Putamen (tissue), 1 donor: ENCODE measurements at places on chromosomes 16 and 17.

DNA sequence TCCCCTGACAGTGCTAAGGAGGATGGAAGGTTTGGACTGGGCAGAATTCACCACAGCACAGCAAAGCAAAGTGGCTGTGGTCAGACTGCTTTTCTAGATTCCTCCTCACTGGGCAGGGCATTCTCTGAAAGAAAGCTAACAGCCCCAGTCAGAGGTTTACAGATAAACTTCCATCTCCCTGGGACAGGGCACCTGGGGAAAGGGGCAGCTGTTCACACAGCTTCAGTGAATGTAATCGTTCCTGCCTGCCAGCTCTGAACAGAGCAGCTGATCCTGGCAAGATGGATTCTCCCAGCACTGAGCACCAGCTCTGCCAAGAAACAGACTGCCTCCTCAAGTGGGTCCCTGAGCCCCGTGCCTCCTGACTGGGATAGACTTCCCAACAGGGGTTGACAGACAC is 42.4 kb upstream of the KIF2B start:
- DNase-seq: no peak

- no peak for DNase-seq
These were observed 28.4 kb downstream of the SBK1 start for GRCh38 chr16:28320741-28321140.

- DNase-seq: no peak
These were observed 331.2 kb downstream of the MAF start for GRCh38 chr16:79269211-79269863.

- DNase-seq: no peak
These were observed 169.4 kb downstream of the IRX5 start for GRCh38 chr16:55100100-55100499.

GRCh38 chr16:59296888-59297287 is 562.8 kb upstream of the GOT2 start:
- DNase-seq: no peak

DNA sequence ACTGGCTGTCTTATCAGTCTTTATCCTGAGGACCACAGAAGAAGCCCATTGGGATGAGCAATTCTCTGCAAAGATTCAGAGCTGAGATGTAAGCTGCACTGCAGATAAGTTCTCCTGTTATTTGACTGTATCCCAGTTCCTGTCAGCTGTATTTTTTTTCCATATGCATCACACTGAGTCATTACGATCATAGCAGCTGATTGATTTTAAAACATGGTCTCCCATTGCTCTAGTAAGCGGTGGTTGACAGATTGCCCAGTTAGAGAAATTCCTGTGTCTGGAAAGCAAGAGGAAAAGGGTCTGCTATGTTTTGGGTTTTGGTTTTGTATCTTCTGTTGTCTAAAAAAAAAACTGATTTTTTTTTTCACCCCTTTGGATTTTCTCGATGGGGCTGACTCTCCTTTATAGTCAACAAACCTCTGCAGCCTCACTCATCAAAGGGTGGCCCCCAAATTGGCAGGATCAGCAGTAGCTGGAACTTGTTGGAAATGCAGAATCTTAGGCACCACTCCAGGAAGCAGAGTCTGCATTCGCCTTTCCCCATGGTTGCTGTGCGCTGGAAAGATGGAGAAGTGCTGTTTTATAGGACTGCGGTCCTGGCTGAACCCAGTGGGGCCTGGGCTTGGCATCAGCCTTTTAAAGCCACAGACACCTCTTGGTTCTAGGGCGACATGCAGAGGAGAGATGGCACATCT is 220.1 kb upstream of the MPHOSPH6 start:
- no peak for DNase-seq

DNA sequence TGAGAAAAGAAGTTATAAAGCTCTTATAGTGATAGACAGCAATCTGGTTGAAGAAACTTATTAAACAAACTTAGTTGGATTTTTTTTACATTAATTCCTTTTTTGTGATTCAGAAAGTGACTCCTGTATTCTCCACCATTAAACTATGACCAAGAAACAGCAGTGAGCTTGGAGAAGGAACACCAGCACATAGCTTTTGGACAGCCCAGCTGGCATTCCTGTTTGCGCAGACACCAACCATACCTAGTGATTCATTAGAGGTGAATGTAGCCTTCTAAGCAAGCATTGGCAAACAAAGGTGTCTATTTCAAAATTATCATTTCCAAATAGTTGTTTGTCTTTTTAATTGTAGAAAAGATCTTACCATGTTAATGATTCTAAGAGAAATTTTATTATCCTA is 94.4 kb downstream of the STXBP4 start:
- no peak for DNase-seq
